CD4-positive, alpha-beta T cell treated with Interleukin-12 subunit alpha and Interleukin-12 subunit beta, for 1 hour (primary cell): ENCODE measurements at places on chromosomes 16 and 17.

GRCh38 chr16:12489357-12489990, 314.2 kb downstream of the CPPED1 start:
- DNase-seq: no peak

DNA sequence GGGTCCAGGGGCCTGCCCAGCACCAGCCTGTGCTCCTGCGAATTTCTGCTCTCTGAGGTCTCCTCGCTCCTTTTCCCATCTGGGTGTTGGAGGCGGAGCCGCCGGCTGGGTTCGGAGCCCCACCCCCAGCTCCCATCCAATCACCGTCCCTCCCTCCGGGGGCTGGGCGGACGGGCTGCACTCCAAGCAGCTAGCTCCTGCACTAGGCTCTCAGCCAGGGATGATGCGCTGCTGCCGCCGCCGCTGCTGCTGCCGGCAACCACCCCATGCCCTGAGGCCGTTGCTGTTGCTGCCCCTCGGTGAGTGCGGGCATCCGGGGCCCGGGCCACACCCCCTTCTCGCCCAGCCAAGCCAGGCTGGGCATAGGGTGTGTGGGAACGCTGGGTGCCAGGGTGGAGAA, at the start of gene NRN1L:
Gene NRN1L, plus strand, starts transcription at position 202 of the 400 bp plus-strand sequence. Its CDS starts 19 bp downstream, at position 221.
- DNase-seq: no peak

- DNase-seq: no peak
These were observed 23.9 kb upstream of the KLHDC4 start for GRCh38 chr16:87789437-87790291.

DNA sequence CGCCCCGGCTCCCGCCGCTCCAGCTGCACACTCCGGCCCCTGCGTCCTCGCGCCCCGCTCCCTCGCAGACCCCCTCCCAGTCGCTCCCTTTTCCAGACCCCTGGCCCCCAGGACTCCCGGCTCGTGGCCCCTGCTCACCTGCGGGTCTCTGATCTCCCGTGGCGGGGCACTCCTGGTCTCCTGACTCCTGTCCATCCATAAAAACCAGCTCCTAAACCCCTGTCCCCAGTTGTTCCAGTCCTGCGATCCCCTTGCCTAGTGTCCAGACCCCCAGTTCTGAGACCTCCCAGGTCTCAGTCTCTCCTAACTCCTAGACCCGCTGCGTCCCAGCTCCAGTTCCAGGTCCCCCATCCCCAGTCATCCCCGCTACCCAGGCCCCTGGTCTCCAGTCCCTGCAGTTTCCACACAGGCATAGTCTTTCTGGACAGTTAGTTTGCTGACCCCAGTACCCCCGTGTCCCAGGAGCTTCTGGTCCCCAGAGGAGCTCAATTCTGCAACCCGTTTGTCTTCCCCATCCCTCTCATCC, 379 bp downstream of the SNX29 start:
- DNase-seq: no peak

- no peak for DNase-seq
These were observed 26.4 kb downstream of the ARHGAP44 start for GRCh38 chr17:12815642-12816141.

DNA sequence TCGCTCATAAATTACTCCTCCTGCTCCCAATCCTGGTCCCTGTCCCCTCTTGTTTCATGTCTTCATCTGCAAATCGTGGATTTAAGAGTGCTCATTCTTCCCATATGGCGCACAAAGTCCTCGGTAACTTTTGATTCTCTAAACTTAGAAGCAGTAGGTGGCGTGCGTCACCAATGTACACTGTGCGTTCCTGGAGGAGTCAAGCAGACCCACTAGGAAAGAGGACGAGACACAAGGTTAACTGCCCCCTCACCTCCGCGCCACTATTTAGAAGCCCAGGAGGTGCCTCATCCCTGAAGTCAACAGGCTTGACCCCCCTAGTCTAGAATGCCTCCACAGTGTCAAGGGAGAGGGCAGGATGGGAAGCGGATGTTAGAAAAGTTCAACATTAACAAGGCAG, 2.9 kb downstream of the SLC13A5 start:
- no peak for DNase-seq
